ENCODE measurements at places on chromosomes 2 and 18.

GRCh38 chr18:35084494-35085449, 43.6 kb downstream of the MAPRE2 start:
- DNase-seq, result no peak

DNA sequence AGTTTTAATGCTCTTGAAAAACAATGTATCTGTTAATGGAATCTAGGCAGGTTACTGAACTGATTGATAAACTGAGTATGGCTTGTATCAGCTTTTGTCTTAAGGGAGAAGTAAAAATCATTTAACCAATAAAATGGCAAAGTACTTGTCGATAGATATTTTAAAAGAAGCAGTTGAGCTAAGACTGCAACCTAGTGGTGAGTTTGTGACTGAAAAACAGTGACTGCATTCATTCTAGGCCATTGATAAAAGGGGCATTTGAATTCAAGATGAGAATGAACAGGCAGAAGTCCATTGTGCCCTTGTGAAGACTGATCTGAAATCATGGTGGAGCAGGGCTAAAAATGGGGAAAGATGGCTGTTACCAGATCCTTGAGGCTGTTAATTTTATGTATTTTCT, 59.4 kb upstream of the MSTN start:
- DNase-seq, result no peak

- no peak for DNase-seq
Measured at GRCh38 chr2:25105336-25106085, 62.9 kb downstream of the POMC start.

DNA sequence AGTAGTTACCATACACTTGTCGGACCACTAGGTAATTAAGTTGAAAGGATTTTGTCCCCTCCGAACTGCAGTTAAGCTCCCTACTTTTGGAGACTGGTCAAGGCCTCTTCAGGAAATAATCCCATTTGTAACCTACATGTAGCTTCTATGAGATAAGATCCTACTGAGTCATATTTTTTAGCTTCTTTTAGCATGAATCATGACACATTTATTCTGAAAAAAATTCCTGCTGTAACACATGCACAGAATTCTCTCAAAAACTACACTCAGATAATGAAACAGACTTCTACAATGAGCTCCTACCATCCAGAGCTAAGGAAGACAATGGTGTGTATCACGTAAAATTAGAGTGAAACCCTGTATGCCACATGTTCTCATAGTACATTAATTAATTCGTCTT, 100.7 kb upstream of the CCDC195 start:
- DNase-seq, result no peak

DNA sequence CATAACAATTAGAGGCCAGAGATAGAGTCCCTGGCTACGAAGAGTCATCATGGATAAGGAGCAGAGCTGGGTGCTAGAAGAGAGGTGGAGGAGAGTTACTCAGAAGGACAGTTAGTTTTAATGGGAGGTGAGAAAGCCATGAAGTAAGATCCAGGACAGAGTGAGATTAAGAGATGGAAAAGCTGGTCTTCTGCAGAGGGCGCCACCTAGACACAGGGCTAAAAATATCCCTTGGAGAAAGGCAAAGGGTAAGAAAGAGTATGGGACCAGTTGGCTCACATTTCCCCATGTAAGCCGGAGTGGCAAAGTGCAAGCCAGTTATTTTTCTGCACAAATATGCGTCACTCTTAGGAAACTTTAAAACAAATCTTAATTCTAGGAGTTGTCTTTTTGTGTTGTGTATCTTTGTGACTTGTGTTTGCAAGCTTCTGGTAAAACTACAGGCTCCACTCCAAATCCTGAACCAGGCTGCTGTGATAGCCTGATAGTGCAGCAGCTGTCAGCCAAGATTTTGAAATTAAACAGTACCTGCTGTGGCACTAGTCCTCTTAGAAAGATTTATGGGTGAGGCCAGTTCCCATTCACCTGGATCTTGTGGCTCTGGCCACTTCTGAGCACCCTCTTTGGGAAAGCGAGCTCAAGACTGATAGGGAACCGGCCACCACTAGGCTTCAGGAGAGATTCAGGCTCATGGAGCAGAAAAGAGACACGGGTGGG, 204.2 kb downstream of the TPGS2 start:
- DNase-seq, result no peak

- no peak for DNase-seq
Measured at GRCh38 chr2:141133883-141134282, 996.9 kb downstream of the LRP1B start.
